ENCODE measurements at places on chromosomes 7 and 10.

- peak; percentile 89 for DNase-seq
Measured at GRCh38 chr10:121627876-121628581, 29.8 kb upstream of the FGFR2 start.

- DNase-seq: no peak
Measured at GRCh38 chr10:104256335-104256961, 1.8 kb downstream of the GSTO1 start.

GRCh38 chr7:74665296-74665938, 7.9 kb downstream of the GTF2I start:
- DNase-seq: no peak

GRCh38 chr10:71974489-71975021, 10.4 kb downstream of the CHST3 start:
- peak; percentile 81 for DNase-seq

DNA sequence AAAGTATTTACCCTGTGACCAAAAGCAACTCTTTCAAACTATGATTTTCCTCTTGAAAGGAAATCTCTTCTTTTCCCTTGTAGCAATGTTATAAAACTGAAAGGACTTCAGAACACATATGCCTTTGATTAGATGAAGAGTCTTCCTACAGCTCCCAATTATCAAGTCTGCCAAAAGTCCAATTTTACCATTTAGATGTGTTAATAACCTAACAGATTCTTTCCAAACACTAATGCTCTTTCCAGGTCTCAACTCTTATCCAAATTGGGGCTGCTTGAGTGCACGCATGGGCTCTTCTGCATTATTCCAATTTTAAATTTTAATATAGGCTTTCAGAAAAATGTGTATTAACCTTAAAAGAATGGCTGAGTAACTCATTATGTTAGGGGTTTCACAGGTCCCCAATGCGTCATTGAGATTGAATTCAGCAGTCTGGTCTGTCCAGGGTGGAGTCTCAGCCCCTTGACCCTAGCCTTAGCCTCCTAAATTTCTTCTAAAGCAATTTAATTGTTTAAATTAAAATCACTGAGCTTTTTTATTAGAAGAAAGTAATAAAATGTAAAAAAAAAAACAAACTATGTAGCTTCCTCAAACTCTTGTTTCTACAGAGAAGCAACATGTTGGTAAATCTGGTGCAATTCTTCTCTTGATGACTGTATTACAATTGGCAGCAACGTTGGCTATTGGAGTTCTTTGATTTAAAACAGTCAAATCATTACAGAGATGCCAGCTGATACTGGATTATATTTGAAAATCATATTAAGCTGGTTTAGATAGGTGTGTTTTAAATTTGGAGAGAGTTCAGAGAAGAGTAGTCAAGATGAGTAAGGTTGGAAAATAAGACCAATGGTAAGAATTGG, 170.4 kb downstream of the DKK1 start:
- DNase-seq: no peak

GRCh38 chr7:51075681-51076580, 240.7 kb downstream of the COBL start:
- no peak for DNase-seq

DNA sequence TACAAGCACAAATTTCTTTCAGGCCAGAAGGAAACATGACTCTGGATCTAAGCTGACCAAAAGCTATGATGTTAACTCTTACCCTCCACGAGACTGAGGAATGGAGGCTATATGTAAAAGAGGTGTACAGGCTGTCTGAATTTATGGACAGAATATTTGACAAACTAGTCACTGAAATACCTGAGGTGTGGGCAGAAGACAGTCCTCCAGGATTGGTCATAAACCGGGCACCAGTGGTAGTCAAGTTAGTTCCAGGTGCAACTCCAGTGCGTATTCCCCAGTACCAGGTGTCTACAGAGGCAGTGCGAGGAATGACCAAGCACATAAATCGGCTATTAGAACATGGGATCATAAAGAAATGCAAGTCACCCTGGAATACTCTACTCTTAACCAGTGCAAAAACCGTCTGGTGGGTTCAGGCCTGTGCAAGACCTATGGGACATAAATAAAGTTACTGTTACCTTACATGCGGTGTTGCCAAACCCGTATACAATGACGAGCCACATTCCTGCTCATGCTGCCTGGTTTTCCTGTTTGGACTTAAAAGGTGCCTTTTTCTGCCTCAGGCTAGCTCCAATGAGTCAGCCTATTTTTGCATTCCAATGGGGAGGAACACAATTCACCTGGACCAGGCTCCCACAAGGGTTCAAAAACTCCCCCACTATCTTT, 6.7 kb upstream of the CYREN start:
- peak; percentile 99 for DNase-seq

DNA sequence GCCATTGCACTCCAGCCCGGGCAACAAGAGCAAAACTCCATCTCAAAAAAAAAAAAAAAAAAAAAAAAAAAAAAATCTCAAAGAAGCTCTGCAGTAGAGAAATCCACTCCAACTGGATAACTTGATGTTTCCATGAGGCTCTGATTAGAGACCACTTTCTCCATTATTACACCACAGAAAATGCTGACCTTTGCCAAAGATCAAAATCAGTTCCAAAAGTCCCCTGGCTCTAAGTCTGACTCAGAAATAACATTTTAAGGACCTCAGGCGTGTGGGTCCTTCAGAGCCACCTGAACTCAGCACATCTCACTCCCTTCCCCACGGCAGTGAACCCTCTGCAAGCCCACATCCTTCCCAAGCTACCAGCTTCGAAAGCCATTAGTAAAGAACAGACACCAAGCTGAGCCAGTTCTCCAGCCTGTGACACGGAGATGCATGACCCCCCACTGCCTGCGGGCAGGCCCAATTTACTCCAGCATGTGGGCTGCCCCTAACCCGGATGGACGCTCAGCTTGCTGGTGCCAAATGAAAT, 13.8 kb upstream of the TMEM120A start:
- no peak for DNase-seq

GRCh38 chr7:34844406-34844805, 186.4 kb downstream of the NPSR1 start:
- no peak for DNase-seq

DNA sequence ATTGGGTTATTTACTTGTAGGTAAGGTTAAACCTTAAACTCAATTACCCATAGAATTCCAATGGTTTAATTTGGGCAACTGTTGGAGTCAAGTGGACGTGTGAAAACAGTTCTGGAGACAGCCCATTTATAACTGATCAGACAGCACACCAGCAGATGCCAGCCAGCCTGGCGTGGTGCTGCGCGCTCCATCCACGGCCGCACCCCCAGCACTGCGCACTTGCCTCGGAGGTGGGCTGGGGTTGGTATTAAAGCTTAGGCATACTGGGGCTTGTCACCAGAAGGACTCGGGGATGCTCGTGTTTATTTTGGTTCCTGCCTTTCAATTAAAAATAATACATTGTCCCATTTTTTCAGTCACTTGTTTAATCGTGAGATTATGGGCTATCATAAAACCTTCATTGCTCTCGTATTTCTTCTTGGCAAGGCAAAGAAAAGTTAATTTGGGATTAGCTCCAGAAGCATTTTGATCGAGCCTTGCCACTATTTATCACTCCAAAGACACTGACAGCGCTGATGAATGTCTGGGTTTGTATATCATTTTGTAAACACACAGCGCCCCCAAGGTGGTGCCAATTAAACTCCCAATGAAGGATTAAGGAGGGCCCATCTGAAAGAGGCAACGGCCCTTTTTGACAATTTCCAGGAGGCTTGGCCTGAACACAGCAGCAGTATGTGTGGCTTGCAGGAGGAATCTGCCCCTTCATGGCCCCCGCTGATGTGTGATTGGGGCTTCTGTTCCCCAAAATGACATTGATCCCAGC, 204.5 kb upstream of the CXCL12 start:
- DNase-seq: no peak

DNA sequence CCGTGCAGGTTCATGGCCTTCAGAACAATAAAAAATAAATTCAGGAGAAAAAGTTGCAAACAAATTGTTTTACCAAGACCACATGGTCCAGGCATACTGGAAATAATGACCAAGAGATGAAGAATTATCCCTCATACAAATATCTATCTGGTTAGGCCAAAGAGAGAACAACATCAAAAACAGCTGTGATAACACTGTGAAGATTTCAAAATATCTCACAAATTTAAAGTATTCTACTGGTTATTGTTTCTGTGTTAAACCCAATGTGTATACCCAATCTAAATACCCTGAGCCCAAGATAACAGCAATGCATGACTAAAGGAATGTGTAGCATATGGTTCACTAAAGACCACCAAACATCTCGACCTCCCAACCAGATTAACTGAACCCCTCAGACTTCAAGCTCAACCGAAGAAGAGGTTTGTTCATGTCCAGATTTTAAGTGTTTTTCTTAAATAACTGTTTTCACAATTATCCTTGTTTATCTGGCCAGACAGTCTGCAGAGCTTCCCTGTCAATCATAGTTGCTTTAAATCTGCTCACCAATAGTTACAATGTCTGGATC, 10.9 kb downstream of the OR9A2 start:
- no peak for DNase-seq

DNA sequence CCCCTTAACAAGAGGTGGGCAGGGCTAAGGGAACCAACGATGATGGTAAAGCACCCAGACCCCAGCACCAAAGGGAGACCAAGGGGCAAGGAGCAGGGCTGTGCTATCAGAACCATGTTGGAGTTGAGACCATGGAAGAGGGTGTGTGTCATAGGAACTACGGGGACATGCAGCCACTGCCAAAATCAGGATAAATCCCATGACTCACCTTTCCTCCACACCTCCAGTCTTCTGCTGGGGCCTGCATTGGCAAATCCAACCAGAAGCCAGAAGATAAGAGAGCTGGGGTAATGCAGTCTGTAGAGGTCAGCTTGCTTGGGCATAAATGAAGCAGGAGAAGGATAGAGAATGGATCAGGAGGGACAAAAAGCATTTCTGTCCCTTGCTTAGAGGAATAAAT, 42.7 kb upstream of the SMARCD3 start:
- no peak for DNase-seq

- no peak for DNase-seq
Measured at GRCh38 chr10:34719328-34719727, 95.8 kb downstream of the PARD3 start.

GRCh38 chr10:97764519-97764931, 7.3 kb downstream of the SFRP5 start:
- DNase-seq: no peak

DNA sequence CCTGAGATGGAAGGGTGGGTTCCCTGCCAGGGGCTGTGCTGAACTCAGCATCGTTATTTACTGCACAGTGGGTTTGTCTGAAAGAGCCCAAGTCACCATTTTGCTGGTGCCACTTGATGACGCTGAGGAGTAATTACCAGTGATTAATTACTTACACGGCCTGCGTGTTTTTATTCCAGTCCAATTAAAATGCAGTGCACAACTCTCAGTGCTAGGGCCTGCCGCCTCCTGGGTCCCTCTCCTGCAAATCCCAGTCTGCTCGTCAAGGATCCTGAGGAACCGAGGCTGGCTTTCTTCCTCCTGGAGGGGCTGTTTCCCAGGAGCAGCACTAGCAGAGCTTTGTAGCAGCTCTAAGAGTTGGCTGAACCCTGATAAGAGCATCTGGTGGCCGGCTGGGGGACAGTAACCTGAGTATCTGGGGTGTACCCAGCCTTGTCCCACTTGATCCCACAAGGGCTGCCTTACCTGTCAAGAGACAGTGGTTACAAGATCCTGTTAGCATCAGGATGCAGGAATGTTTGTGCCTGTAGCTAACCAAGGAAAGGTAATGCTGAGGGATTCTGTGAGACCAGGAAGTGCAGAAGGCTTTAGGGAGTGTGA, 45.1 kb upstream of the LRRC4 start:
- DNase-seq: no peak

- DNase-seq: no peak
Measured at GRCh38 chr7:36758879-36759278, 34.6 kb upstream of the AOAH start.

- DNase-seq: no peak
Measured at GRCh38 chr7:30308389-30308788, 24.0 kb downstream of the ZNRF2 start.

GRCh38 chr7:127755521-127755920, 103.5 kb downstream of the SND1 start:
- no peak for DNase-seq

DNA sequence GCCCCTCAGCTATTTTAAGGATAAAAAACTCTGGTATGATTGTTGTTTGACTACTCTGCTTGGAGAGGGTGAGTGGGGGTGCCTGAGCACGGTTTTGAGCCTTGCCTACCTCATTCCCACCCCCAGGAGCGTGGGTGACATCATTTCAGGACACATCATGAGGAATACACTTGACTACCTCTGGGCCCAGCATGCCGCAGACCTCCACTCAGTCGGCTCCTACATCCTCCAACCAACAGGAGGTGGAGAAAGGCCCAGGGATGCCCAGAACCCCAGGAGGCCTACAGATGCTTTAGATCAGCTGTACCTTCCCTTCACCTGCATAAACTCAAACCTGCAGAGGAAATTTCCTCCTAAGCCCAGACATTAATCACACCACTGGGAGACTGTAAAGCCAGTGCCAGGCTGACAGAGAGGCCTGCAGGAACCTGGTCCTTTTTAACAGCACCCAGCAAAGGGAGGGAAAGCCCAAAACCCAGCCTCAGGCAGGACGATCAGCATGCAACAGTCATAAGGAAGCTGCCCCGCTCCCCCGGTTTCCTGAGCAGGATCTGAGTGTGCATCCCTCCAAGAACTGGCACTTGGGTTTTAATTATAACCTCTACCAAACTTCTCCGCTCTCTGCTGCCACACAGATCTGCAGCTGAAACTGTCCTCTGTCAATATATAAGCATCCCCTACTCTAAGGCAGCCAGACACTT, 61.7 kb upstream of the ZNRF2 start:
- no peak for DNase-seq

DNA sequence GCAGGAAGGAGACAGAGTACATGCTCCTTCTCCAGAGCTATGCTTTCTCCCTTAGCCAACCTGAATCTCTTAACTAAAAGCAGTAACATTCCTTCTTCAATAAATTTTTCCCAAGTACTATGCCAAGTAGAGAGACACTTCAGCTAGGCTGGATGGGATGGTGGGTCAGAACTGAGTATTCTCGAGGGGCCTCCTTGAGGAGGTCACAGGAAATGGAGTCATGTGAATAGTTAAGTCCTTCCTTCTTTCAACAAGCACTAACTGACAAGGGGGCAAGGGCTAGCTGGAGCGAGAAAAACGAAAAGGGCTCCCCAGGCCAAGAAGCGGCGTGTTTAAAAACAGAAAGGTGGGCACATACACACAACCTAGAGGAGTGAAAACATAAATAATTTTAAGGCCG, 5.5 kb downstream of the RSU1 start:
- no peak for DNase-seq

GRCh38 chr7:150668472-150668911, 17.0 kb upstream of the GIMAP2 start:
- no peak for DNase-seq

- DNase-seq: no peak
Measured at GRCh38 chr7:101390901-101391301, 28.2 kb downstream of the COL26A1 start.

- no peak for DNase-seq
Measured at GRCh38 chr7:158420591-158421340, 166.9 kb downstream of the PTPRN2 start.

DNA sequence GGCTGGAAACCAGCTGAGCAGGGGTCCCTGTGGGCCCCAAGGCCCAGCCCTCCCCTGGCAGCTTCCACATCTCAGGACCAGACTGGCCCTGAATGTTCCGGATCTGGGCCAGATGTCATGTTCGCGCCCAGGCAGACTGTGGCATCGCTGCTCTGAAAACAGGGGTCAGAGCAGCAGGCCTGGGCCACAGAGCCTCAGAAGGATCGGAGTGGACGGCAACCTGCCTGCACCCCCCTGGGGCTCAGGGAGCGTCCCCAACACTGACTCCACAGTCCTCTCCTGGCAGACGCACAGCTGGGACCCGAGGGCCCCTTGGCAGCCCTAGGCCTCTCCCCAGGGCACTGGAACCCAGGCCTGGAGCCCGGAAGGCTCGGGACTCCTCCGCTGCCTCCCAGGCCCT, 91.3 kb upstream of the DNAAF5 start:
- DNase-seq: no peak

GRCh38 chr7:150388306-150388705, 9.2 kb downstream of the ZNF775 start:
- DNase-seq: no peak
